ENCODE measurements at places on chromosomes 4 and X.

- DNase-seq: no peak
Observed at GRCh38 chrX:103794119-103794518, 17.5 kb downstream of the PLP1 start.

GRCh38 chr4:59161249-59161648 lies 2038.9 kb upstream of the ADGRL3 start:
- DNase-seq: no peak

- DNase-seq: no peak
Observed at GRCh38 chr4:153997516-153997915, 208.6 kb upstream of the SFRP2 start.

DNA sequence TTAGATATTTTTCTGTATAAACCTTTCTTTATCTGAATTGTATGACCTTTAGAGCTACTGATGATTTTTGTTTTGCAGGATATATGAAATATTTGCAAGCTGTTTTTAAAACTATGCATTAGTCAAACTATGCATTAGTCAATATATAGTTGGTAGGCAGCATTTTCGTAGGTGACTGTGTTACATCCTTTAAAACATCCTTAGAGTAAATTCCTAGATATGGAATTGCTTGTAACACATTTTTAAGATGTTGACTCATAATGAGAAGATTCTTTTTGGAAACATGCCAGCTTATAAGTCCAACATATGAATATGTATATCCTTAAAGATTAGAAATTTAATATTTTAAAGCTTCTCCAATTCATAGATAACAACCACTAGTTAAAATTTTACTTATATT lies 1768.5 kb downstream of the PCDH7 start:
- no peak for DNase-seq

DNA sequence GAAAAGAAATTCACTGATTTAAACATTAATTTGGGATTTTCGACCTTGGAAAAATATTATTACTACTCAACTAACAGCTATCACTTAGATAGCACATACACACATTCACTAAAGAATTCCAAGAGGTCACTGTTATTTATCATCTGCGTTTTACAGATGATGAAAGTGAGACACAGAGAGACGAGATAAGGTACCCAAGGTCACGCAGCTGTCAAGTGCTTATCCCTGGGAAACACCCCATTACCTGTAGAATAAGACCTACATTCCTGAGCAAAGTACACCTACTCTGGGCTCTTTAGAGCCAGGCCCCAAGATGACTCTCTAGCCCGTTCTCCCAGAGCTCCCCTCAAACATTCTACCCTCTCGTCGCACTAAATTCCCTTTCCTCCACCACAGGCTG lies 48.6 kb downstream of the HAUS3 start:
- DNase-seq: no peak

- DNase-seq: no peak
Observed at GRCh38 chrX:6778544-6779503, 243.9 kb upstream of the VCX3A start.

- DNase-seq: no peak
Observed at GRCh38 chr4:68613752-68614151, 37.6 kb upstream of the UGT2B17 start.

- no peak for DNase-seq
Observed at GRCh38 chr4:1277667-1278665, 11.7 kb upstream of the MAEA start.

GRCh38 chr4:127782275-127783025 lies at the start of gene HSPA4L:
Gene HSPA4L, plus strand, starts transcription at chr4:127782322. Its CDS starts 229 bp downstream, at chr4:127782551.
- DNase-seq: peak; percentile 28

GRCh38 chr4:101306764-101307615 lies 40.3 kb downstream of the PPP3CA start:
- no peak for DNase-seq

GRCh38 chrX:13270360-13270759 lies 49.5 kb downstream of the ATXN3L start:
- no peak for DNase-seq

- no peak for DNase-seq
Observed at GRCh38 chr4:48503233-48504025, 13.4 kb downstream of the ZAR1 start.

DNA sequence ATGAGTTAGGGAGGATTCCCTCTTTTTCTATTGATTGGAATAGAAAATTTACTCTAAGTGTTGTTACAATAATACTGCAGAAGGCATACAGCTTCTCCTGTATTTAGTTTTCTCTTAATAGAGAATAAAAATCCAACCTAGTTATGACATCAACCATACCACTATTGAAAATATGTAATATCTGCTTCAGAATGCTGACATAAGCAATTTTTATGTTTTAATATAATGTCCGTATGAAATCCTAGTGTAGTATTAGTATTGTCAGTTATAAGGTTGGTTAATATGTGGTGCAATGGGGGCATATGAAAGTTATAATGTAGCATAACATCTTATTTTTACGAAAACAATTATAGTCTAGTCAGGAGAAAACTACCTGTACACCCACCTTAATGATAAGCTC lies 68.2 kb downstream of the HEPH start:
- no peak for DNase-seq

- no peak for DNase-seq
Observed at GRCh38 chr4:108157655-108158054, 11.1 kb downstream of the LEF1 start.

- DNase-seq: no peak
Observed at GRCh38 chr4:24211856-24212255, 322.0 kb upstream of the PPARGC1A start.

GRCh38 chr4:53313510-53313909 lies 52.4 kb downstream of the SCFD2 start:
- no peak for DNase-seq

DNA sequence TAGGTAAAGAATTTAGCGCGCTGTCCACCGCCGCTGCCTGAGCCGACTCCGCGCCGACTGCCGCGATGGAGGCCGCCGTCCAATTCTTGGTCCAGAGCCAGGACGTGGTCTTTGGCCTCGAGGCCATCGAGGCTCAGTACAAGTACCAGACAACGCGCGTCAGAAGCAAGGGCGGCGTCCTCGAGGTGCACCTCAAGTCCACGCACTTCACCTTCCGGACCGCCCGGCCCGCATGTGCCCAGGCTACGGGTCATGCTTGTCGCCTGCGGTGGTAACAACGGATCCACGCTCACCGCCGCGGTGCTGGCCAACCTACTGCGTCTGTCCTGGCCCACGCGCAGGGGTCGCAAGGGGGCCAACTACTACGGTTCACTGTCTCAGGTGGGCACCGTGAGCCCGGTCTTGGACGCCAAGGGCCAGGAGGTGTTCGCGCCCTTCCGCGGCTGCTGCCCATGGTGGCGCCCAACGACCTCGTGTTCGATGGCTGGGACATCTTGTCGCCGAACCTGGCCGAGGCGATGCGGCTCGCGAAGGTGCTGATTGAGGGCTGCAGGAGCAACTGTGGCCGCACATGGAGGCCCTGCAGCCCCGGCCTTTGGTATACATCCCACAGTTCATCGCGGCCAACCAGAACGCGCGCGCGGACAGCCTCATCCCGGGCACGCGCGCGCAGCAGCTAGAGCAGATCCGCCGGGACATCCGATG lies 128.0 kb downstream of the ANAPC4 start:
- no peak for DNase-seq

DNA sequence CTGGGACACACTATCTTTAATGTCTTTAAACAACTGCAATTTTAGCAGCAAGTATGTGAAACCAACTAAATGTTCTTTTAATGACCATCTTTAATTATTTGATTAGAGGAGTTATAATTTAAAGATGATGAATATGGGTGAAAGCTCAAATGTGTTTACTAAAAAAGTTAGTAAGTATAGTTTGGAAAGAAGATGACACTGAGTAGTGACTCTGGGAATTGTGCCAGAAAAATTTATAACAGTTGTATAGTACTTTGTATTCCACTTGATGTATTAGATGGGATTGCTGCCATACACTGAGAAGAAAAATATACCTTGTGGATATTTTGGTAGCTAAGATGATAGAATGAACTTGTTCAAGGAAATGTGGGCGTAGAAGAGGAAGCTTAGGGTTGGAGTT lies 19.5 kb upstream of the PACRGL start:
- no peak for DNase-seq

DNA sequence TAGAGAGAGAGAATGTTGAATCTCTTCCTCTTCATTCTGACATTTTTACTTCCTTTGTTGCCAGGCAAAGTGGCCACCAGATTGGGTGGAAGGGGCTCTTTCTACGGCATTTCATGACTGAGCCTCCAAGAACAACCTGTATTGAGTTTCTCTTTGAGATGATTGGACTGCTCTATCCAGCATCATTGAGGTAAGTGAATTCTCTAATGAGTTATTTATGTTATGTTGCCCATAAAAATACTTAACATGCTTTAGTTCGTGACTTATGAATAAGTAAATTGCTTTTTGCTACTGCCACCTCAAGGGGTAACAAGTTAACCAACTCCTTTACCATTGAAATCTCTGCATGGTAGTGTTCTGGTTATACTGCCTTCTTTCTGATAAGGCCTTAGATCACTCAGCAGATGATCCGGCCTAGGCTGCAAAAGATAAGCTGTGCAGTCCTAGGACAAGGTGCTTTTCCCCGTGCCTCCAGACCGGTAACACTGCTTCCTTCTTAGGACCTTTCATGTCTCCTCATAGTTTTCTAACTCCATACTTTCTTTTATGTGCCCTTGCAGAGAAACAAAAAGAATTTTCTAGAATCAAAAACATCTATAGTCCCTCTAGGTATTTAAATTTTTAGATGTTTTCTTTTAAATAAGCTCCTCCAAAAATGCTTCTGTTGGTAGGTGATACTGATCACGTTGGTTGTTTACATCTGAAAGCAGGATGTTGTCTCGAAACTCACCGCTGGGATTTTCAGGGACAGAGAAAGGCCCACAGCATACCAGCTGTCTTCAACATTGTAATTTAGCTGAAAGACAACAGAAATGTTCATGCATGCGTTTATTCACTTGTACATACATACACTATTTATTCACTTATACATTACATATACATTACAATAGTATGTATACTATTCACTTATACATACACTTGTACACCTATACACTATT lies 157.1 kb upstream of the RBPJ start:
- no peak for DNase-seq

GRCh38 chr4:177266506-177266905 lies 43.2 kb upstream of the NEIL3 start:
- DNase-seq: no peak

- DNase-seq: no peak
Observed at GRCh38 chrX:67717571-67717970, 173.8 kb downstream of the AR start.

- DNase-seq: no peak
Observed at GRCh38 chrX:13162772-13163410, 118.5 kb upstream of the FAM9C start.

Measured in GM04503 (cell line).